ENCODE measurements at places on chromosomes 4 and X.

DNA sequence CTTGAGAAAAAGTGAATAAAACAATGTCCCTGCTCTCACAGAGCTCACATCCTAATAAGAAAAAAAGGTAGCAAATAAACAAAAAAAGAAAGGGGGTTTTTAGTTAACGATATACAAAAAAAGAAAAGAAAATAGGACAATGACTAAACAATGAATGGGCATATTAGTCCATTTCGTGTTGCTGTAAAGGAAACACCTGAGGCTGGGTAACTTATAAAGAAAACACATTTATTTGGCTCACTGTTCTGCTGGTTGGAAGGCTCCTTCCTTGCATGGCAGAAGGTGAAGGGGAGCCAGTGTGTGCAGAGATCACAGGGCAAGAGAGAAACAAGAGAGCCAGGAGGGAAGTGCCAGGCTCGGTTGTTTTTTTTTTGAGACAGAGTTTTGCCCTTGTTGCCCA is 4.7 kb upstream of the KLF3 start:
- DNase-seq, result no peak

- DNase-seq, result no peak
These were observed 200.4 kb downstream of the MAB21L2 start for GRCh38 chr4:150782311-150782710.

DNA sequence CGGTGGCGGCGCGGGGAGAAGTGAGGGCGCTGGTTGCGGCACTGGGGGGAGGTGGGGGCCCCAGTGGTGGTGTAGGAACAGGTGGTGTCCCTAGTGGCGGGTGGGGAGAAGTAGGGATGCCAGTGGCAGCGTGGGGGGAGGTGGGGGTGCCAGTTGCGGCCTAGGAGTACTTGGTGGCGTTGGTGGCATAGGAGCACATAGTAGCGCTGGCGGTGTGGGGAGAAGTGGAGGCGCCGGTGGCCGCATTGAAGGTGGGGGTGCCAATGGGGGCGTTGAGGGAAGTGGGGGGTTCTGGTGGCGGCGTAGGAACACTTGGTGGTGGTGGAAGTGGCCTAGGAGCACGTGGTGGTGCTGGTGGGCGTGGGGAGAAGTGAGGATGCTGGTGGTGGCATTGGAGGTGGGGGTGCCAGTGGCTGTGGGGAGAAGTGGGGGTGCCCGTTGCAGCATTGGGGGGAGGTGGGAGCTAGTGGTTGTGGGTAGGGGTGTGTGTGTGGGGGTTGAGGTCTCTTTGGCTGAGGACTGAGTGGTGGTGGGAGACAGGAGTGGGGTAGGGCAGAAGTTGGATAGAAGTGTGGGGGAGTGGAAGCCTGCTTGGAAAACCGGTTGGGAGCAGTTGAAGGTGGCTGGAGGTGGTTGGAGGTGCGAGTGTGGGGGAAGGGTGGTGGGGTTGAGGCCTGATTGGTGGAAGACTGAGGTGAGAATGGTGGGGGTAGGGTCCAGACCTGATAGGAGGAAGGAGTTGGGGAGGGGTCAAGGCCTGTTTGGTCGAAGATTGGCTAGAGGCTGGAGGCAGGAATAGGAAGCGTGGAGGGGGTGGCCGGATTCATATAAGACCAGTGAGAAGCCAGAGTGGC is 1.1 kb downstream of the GCNA start:
- no peak for DNase-seq

DNA sequence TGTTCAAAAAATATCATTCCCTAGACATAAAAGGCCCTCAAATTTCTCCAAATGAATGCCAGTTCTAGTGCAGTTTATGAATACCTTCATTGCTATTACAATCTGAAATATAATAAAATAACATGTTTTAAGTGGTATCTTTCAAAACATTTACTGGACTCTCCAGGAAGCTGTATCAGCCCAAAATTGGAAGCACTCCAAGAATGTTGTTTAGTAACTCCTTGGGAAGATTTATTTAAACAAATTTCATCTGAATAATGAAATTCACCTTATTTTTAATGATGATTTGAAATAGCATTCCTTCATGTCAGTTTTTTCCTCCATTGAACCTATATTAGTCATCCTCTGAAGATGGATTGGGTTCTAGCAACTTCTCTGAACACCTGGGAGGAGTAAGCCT is 217.2 kb upstream of the PCDH18 start:
- no peak for DNase-seq

DNA sequence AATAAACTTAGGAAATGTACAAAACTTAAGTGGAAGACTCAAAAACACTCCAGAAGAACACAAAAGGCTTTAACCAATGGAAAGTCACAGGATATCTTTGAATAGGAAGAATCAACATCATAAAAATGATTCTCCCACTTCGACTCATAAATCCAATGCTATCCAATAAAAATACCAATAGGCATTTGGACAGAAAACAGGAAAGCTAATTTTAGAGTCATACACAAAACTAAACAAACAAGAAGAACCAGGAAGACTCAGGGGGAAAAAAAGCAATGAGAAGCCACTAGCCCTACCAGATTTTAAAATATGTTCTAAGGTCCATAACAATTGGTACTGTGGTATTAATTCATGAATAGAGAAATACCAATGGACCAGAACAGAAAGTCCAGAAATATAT is 28.2 kb downstream of the SLC9A7 start:
- no peak for DNase-seq

Data from stimulated activated CD4-positive, alpha-beta T cell treated with anti-CD3 and anti-CD28 coated beads, Interleukin-4, amount 100 ng/mL, for 4 hours (primary cell).